Daoy (cell line): ENCODE measurements at places on chromosomes 13 and 19. TPM values are rescaled to one million over a fixed set of nuclear protein-coding genes. Genes with fewer than 3 reads are reported as not detected.

- DNase-seq = no peak
Observed at GRCh38 chr19:50190439-50190891, 13.0 kb upstream of the MYH14 start.

- DNase-seq = no peak
Observed at GRCh38 chr13:24243302-24243701, 66.1 kb upstream of the C1QTNF9 start.

- DNase-seq = no peak
Observed at GRCh38 chr19:19270749-19271571, 2.1 kb downstream of the TM6SF2 start.

- no peak for DNase-seq
Observed at GRCh38 chr19:6076291-6076665, 34.0 kb downstream of the RFX2 start.

- no peak for DNase-seq
Observed at GRCh38 chr13:87889254-87889653, 218.1 kb downstream of the SLITRK5 start.

DNA sequence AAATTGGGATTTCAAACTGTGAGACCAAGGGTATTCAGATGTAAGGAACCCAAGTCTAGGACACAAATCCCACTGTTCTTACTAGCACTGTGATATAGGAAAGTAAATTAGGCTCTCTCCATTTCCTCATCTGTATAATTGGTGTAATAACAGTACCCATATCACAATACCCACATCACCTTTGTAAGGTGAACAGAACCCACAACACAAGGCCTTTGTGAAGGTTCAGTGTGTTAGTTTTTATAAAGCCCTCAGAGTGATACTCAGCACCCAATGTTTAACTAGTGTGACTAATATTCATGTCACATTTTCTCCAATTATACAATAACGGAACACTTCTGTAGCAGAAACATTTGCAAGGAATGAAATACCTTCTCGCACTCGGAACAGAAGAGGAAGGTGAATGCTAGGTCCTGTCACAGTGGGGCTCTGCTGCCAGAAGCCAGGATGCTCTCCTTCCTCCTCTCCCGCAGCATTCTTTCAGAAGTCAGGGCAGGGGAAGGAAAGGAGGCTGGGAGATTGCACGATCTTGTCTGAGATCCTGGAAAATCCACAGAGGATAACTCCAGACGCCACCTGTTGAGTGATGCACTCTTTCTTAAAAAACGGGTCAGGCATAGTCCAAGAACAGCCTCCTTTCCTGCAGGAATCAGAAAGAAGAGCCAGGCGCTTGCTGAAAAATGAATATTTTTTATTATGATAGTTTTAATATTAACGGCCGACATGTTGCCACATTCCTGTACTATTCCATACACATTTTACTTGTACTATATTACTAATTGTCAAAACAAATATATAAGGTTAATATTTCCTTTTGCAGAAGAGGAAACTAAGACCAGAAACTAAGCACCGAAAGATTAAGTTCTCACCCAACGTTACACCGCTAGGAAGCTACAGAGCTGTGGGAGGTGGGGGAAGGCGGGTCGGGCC lies 762 bp downstream of the ZNF45 start:
- DNase-seq = peak; percentile 19

GRCh38 chr19:28493884-28494283 lies 719.1 kb downstream of the UQCRFS1 start:
- DNase-seq = no peak

DNA sequence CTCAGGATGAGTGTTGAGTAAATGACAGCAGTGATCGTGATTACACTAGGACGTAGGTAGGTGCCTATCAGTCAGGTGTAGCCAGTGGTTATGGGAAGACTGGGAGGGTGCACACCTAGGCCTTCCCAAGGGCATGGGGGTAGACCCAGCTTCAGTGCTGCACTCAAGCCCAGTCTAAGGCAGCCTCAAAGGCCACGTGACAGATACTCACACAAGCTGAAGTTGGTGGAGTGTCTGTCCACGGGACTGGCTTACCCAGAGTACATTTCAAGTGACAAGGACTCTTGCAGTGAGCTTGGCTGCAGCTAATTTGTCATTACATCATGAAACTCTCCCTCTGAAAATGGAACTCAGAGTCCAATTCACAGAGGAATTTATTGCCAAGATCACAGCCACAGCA lies 118.3 kb downstream of the SHISA2 start:
- no peak for DNase-seq

GRCh38 chr13:23392313-23392712 lies 41.2 kb downstream of the SACS start:
- no peak for DNase-seq

GRCh38 chr19:27746691-27747380 lies 1466.1 kb downstream of the UQCRFS1 start:
- DNase-seq = no peak

DNA sequence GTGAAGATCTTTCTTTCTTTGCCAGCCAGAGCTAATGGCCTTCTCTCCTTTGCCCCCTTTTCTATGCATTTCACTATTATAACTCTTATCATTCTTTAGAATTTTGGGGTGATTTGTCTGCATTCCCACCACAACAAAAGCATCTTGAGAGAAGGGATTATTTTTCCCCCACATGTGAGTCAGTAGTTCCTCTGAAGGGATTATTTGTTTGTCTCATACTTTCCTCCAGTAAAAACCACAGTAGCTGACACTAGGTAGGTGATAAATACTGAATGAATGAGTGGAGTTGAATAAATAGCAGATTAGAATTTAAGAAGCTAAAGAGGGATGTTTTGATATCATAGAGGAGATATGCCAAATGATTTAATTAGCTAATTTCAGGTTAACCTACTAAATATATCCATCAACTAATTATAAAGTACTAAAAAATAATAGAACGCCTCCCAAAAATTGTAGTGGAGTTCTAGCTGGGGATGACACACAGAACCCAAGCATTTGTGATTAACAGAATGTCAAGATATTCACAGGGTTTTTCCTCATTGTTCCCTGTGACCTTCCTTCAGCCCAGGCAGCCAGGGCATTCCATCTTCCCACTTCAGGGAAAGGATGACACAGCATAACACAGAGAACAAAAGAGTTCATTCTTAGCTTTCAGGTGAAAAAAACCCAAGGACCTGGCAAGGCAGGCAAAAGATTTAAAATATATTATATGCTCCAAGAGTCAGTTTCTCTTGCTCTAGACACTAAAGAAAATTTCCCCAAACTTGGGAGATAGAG lies 3.5 kb upstream of the TBC1D4 start:
- peak; percentile 21 for DNase-seq

DNA sequence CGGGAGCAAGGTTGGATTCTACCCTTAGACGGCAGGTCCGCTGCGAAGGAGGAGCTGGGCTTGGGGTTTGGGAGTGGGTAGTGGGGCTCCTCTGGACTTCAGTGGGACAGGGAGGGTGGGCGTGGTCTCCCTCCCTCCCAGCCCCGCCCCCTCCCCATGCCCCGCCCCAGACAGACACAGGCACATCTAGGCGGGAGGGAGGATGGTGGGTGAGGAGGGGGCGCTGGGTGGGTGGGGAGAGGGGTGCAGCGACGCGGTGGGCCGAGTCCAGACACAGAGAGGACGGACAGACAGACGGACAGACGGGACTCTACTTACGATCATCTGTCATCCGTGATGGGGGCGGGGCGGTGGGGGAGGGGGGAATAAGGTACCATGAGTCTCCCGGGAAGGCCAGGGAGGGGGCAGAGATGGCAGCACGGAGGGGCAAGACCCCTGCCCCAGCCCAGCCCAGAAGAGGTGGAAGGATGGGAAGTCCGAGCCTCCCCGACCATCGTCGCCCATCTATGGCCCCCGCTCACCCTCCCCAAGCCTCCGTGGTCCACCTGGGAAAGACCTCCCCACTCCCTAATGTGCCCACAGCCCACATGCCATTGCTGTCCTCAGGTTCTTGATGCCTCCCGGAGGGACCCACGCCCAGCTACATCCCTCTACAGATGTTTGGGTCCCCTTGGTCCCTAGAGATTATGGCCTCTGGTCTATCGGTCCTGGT lies 64.8 kb downstream of the UNC13A start:
- no peak for DNase-seq

The ACP5 gene
- 0.45 and 0.97 TPM in 2 replicates for total RNA-seq

The KLF1 gene
- not detected in 2 replicates for total RNA-seq

The DNAJC15 gene
- total RNA-seq = 9.3 and 12.3 TPM in 2 replicates

The PDX1 gene
- not detected in 2 replicates for total RNA-seq
